Osteoblast (primary cell): ENCODE measurements at places on chromosomes 11 and 22. TPM values are rescaled to one million over a fixed set of nuclear protein-coding genes. Genes with fewer than 3 reads are reported as not detected.

DNA sequence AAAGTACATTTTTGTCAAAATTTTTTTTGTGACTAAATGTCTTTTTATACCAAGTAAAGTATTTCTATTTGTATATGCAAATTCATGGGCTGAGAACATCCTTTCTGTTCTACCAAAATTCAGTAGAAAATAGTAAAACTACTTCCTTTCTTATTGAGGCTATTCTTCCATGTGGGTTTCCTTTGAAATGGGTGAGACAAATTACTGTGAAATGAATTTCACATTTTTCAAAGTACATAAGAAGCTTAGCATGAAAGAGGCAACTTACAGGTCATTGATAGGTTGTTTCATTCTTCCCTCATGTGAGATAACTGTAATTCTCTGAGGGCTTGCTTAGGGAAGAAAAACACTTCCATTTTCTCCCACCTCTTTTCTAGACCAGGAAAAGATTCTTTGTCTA is 1.0 kb upstream of the OR6X1 start:
- no peak for DNase-seq

GRCh38 chr11:116110802-116111201 is 606.6 kb upstream of the CADM1 start:
- no peak for DNase-seq

DNA sequence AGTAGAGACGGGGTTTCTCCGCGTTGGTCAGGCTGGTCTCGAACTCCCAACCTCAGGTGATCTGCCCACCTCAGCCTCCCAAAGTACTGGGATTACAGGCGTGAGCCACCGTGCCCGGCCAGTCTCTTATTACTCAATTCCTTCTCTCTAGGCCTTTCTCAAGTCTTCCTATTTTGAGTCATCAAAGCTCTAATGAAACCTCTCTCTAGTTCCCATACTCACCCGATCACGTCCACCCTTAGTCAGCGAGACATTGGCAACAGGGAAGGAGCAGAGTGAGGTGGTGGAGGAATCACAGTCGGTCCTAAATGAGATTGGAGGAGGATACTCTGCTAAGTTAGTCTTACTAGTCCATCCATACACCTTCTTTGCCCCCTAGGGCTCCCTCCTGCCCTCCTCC is 5.0 kb downstream of the BSCL2 start:
- no peak for DNase-seq

Gene HMOX1
- total RNA-seq: 411 and 475 TPM in 2 replicates

DNA sequence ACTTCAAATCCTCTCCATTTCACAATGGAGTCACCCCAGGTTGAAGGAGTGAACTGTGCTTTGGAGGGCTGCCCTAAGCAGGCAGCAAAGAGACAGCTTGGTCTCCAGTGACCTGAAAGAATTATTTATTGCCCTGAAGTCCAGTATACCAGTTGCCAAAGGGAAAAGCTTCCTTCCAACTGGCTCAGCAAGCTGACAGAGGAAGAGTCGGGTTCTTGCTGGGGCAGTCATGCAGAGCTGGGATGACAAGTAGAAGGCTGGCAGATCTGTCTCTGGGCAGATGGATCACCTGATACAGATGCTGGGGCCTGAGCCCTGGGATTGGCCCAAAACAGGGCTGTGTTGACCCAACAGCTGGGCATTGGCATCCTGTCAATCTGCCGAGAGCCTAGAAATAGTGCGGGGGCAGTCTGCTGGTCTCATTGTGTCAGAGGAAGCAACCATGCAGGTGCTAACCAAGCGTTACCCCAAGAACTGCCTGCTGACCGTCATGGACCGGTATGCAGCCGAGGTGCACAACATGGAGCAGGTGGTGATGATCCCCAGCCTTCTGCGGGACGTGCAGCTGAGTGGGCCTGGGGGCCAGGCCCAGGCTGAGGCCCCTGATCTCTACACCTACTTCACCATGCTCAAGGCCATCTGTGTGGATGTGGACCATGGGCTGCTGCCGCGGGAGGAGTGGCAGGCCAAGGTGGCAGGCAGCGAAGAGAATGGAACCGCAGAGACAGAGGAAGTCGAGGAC is at the start of gene THRSP:
THRSP (plus strand) TSS at position 422 of the 742 bp plus-strand sequence; CDS start at position 443, 21 bp downstream.
- DNase-seq: no peak

DNA sequence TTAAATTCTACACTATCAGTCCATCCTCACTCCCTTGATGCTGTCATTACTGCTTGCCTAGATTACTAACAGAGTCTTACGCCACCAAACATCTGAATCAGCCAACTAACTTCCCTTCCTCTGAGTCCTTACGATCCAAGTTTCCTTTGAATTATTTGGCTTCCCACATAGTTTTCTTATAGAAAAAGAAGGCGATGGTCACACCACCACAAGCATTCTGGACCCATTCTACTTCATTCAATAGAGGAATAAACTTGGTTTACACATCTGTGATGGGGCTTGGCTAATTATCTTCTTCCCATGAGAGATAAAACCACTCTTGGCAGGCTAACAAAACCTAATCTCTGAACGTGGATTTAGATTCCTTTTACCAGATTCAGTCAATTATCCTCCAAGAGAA is 35.0 kb downstream of the INTS4 start:
- peak; percentile 15 for DNase-seq

GRCh38 chr11:12787847-12788246 is 113.6 kb downstream of the TEAD1 start:
- DNase-seq: no peak

GRCh38 chr11:124179310-124179709 is 3.8 kb upstream of the OR10D3 start:
- DNase-seq: no peak

Gene OR8A1
- total RNA-seq: not detected in 2 replicates

GRCh38 chr22:46788441-46789172 is 26.2 kb downstream of the TBC1D22A start:
- DNase-seq: peak; percentile 45

DNA sequence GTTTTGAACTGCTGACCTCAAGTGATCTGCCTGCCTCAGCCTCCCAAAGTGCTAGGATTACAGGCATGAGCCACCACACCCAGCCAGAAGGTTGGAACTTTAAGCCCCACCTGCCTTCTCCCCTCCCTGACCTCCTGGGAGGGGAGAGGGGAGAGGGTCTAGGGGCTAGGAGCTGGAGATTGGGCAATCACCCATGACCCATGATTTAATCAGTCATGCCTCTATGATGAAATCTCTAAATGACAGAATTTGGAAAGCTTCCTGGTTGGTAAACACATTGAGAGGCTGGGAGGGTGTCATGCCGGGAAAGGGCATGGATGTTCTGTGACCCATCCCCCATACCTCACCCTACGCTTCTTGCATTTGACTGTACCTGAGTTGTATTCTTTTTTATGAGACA is 17.1 kb upstream of the TFIP11 start:
- no peak for DNase-seq

GRCh38 chr11:61657566-61658290 is 22.5 kb upstream of the DAGLA start:
- DNase-seq: no peak

DNA sequence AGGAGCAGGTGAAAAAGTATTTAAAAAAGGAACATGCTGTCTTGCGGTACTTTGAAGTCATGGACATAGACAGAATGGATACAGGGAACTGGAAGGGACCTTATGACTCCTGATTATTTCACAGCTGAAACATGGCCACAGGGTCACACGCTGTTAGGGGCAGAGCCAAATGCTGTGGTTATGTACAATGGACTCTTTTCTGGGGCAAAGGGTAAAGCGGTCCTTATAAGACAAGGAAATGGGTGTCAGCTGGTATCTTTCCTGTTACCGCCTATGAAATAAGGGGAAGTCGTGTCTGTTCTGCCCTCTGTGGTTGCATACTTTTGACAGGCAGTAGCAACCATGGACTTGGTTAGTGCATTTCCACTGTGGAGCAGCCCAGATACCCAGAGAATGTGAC is 12.8 kb upstream of the ST14 start:
- no peak for DNase-seq

GRCh38 chr11:10780040-10780439 is 28.7 kb downstream of the EIF4G2 start:
- no peak for DNase-seq

DNA sequence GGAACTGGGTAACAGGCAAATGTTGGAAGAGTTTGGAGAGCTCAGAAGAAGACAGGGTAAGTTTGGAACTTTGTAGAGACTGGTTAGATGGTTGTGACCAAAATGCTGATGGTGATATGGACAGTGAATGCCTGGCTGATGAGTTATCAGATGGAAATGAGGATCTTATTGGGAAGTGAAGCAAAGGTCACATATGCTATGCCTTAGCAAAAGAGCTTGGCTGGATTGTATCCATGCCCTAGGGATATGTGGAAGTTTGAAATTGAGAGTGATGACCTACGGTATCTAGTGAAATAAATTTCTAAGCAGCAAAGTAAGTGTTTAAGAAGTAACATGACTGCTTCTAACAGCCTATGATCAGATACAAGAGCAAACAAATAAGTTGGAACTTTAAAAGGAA is 17.8 kb downstream of the BBOX1 start:
- DNase-seq: no peak

Gene PKP3
- 0.88 and 2.5 TPM in 2 replicates for total RNA-seq
